Fibroblast of gingiva (primary cell): ENCODE measurements at places on chromosomes 3 and 15.
A peak's percentile ranks its signal among the peaks of the same experiment; 100 is the strongest.

DNA sequence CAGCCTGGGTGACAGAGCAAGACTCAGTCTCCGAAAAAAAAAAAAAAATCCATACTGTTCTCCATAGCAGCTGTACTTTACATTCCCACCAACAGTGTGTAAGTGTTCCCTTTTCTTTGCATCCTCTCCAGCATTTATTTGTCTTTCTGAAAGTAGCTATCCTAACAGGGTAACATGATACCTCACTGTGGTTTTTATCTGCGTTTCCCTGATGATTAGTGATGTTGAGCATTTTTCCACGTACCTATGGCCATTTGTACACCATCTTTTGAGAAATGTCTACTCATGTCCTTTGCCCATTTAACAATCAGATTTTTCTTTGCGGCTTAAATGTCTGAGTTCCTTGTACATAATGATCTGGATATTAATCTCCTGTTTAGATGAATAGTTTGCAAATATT is 119.3 kb downstream of the RFX7 start:
- DNase-seq = no peak

GRCh38 chr3:97009427-97010019 is 195.1 kb downstream of the EPHA6 start:
- DNase-seq = no peak

GRCh38 chr3:15356176-15356575 is 23.8 kb upstream of the SH3BP5 start:
- DNase-seq = no peak

DNA sequence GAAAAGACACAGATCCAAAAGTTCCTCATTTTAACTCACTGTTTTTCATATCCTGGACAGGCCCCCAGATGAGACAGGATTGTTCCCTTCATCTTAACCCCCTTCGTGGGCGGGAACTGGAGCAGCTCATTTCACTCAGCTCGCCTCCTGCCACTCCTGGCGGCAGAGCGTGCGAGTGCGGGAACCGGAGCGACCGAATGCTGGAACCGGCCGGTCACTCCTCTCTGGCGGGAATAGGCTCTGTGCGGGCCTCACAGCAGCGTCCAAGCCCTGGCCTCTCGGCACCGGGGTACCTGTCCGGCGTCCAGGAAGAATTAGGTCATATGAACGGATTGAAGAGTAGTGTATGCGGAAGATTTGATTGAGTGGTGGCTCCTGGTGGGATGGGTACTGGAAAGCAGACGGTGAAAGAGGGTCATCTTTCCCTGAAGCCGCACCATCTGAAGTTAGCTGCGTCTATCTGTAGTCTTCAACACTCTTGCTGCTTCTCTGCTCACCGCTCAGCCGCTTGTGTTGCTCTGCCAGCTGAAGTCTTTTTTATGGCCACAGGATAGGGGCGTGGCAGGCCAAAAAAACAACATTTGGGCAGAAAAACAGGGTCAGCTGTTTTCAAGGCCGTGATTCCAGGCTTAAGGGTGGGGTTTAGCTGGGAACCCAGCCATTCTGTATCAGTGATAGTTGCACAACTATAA is 42.3 kb upstream of the FXR1 start:
- peak; percentile 22 for DNase-seq

- peak; percentile 41 for DNase-seq
Measured at GRCh38 chr3:130480736-130481135, 36.2 kb upstream of the COL6A6 start.

DNA sequence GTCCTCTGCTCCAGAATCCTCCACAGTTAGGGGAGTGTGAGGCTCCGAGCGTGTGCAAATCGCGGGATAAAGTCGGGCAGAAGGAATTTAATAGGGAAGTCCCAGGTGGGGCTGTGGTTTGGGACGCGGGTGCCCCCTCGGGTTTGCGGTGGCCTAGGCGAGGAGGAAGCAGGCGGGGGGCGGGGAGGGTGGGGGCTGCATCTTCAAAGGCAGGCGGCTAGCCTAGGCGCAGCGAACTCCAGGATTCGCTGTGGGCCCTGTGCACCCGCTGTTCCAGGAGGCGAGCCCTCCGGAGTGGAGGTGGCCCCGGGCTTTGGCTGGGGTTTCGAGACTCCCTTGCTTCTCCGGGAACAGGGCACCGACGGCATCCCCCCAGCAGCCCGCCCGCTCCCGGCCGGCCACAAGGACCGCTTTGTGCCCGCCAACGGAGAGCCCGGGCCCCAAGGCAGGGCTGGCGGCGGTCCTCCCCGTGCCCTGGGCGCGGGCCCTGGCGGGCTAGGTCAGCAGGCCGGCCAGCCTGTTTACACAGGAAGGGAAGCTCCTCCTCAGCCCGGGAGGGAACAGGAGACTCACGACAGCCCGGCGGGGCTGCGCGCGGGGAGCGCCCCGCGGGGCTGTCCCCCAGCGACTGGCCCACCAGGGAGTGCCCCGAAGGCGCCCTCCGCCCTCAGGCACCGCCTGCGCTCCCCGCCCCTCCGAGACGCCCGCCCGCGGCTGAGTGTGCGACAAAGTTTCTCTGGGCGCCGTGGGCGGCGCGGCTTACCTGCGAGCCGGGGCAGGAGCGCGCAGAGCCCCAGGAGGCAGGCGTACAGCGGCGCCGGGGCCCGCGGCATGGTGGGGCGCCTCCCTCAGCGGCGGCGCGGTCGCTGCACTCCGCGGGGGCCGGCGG is 753 bp downstream of the ITGB5 start:
- DNase-seq = peak; percentile 59

DNA sequence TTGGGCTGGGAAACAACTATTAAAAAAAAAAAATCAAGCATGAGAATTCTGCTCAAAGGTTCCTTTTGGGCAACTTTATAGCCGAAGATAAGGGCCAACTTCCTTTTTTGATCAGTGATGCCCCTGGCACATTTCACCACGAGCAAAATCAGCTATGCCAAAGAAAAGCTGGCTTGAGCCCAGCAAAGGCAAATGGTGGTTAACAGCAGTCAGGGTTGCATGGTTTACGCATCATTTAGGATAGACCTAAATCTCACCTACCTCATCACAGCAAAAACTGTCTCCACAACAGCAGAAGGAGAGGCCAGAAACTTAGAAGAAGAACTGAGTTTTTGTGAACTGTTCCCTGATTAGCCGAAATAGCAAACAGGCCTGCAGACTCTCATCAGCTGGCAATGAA is 220.1 kb upstream of the CDIN1 start:
- no peak for DNase-seq

GRCh38 chr3:67540198-67540894 is 114.1 kb downstream of the SUCLG2 start:
- DNase-seq = no peak

GRCh38 chr3:190384309-190384756 is 3.6 kb upstream of the CLDN16 start:
- peak; percentile 32 for DNase-seq

DNA sequence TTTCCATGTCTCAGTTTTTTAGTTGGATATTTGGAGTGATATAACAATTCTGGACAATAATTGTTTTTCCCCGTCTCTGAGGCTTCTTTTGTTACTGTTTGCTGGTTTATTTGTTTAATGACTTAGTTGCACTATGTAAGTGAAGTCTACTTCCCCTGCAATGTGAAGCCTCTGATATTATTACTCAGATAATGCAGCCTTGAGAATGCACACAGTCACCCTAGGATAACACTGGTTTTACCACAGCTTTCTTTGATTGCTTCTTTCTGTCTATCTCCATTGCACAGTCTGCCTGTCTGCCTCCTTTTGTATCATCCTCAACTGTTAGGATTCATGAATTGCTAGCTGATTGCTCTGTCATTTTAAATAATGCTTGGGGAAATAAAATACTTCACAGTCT is 208.7 kb upstream of the ROBO1 start:
- no peak for DNase-seq

- no peak for DNase-seq
Measured at GRCh38 chr3:49654955-49655556, 19.1 kb upstream of the APEH start.

GRCh38 chr3:172288651-172289050 is 159.6 kb downstream of the GHSR start:
- no peak for DNase-seq

DNA sequence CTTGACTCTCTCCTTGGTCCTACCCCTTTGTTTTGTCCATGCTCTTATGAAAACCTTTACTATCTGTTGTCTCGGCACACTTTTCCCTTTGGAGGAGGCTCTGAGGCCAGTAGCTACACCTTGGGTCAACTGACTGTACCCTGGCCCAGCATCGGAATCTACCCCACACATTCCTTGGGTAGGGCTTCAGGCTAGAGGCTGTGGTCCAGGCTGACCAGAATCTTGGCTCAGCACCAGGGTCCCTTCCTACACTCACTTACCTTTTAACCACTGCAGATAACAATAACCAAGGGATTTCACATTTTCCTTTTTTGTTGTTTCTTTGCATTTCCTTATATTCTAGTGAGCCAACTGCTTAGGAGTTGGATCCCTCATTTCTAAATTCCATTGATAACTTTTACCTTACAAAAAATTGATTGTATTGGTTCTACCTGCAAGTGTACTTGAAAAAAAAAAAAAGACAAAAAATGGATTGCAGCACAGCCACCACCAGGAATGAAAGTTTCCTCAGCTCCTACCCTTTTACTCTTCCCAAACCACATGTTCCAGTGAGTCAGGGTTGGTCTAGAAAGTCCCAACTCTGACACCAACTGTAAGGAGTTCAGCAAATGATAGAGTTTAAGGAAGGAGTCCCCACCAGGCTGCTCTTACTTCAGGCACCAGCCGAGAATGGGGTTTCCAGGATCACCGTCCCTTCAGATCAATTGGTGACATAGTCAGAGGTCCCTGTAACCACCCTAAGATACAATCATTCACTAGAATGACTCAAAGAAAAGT is 95.6 kb downstream of the FBLN2 start:
- peak; percentile 22 for DNase-seq

DNA sequence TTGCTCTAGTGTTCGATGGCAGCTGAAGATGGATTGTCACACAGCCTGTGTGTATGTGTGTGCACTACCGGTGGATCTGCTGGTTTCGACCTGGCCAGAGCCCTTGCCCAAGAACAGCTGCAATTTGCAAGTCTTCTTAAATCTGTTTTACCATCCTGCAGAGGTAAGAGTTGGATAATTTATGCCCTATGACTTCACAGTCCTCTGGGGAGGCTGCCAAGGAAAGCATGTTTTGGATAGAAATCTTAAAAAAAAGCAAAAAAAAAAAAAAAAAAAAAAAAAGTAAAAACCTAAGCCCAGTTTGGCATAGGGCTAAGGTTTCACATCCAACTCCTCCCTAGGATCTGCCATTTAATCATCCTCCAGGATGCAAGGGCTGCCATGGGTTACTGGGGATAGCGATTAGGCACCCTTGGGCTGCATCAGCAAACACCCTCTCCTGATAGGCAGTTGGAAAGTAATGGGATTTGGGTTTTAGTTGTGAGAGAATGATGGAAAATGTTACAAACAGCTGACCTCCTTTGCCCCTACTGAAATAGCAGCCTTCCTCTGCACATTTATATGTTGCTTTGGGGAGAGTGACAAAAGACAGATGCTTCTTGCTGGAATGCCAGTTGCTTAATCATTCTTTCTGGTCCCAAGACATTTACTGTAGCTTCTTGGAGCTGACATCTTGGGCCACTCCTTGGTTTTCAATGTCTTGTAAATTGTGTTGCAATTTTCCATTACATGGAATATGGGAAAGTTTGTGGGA is 35.4 kb downstream of the CD200R1L start:
- peak; percentile 99 for DNase-seq

GRCh38 chr3:15217841-15218267 is 11.8 kb downstream of the CAPN7 start:
- no peak for DNase-seq

GRCh38 chr3:160480931-160481330 is 31.3 kb upstream of the TRIM59 start:
- DNase-seq = no peak

DNA sequence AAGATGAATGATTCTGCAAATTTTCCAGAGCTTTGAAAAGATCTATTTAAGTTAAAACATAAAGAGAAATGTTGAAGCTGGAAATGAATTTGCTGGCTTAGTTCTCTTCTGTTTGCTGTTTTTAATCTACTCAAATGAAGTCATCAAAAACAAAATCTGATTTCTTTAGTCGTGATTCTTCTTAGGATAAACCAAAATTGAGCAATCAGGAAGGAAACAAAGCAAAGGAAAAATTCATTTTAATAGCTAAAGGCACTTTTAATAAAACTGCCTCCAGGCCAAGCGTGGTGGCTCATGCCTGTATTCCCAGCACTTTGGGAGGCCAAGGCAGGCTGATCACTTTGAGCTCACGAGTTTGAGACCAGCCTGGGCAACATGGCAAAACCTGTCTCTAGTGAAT is 91.2 kb downstream of the DUT start:
- DNase-seq = peak; percentile 67

DNA sequence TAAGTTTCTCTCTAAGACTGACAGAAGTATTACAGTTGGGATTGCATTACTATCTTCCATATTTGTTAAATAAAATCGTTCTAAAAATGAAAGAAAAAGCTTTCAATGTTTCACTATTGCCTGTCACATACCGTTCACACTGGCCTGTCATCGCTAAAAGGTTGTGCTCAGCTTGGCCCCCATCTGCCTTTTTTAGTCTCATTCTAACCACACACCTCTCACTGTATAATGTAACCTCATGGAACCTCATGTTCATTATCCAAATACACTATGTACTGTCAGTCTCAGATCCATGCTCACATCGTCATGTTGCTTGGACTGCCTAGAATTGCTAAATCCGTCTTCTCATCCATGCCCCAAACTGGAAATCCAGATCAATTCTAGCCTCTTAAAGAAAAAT is 637.8 kb upstream of the ROBO1 start:
- DNase-seq = no peak

DNA sequence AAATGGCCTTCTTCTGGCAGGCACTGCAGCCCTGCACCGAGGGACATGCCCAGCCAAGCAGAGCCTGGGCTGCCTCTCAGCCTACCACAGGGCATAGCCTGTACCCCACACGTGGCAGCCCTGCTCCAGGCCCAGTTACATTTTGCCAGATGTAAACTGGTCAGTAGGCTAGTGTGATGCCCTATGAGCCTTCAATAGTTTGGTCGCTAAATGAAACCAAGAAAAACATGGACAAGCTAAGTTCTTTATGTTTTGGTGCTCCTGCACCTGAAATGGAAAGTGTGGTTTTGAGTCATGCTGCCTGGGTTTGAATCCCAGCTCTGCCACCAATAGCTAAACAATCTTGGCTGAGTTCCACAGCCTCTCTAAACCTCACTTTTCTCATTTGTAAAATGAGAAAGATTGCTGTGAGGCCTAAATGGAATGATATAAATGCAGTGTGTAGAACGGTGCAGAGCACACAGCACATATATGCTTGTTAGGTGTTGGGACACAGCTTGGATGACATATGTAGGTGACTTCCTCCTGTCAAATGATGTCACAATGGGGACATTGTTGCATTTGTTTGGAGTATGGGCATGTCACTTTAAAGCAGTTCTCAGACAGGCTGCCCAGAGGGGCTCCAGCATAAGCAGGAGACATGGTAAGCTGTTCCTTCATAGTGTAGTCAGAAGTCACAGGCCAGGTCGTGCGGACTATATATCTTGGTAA is 57.4 kb downstream of the ZBTB38 start:
- DNase-seq = no peak

- no peak for DNase-seq
Measured at GRCh38 chr3:152857082-152857481, 22.2 kb downstream of the P2RY1 start.
